ENCODE measurements at places on chromosomes 7 and 10.

- no peak for DNase-seq
These were observed 696.7 kb downstream of the TNS3 start for GRCh38 chr7:46885167-46885566.

- DNase-seq, result no peak
These were observed 6.5 kb upstream of the LBX1 start for GRCh38 chr10:101235766-101236165.

DNA sequence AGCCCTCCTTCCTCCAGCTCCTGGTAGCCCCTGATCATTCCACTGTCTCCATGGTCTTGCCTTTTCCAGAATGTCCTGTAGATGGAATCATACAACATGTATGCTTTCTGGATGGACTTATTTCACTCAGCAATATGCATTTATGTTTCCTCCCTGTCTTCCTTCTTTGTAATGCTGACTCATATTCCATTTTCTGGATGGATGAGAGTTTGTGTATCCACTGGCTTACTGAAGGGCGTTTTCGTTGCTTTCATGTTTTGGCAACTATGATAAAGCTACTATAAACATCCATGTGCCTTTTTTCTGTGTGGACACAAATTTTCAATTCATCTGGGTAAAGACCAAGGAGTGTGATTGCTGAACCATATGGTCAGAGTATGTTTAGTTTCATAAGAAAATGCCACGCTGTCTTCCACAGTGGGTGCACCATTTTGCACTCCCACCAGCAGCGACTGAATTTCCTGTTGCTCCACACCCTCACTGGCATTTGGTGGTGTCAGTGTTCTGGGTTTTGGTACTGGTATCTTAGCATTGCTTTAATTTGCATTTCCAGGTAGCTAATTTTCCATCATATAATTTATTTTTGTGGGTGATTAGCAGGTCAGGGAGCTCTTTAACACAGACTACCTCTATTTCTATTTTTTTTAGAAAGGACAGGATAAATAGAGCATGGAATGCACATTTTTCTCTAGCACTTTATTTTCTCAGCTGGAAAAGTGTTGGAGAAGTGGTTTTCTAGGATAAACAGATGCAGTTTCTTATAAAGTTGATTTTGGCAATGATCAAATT is 252.2 kb downstream of the WDR37 start:
- DNase-seq, result no peak

DNA sequence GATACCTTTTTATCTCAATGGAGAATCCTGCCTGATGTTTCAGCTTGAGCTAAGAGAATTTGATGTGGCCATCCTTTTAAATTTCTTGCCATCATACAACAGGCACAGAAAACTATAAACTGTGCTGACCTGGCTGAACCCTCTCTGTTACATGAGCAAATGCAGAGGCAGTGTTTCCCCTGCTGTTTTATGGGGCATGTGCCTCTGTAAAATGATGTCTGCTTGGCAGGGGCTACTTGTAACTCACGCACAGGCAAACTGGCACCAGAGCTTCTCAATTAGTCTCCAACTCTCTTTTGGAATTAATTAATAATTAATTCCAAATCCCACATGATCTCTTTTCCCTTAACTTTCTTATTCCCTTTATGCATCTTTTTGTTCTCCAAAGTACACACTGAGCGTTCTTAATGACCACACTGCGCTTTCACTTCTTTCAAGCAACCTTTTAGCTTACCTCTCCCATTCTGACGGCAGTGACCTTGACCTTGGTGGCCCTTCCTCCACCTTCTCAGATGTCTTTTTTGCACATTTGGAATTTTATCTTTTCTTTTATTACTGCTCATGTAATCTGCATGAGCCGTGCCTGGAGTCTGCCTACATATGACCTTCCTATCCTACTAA is 334.0 kb downstream of the PLXNA4 start:
- no peak for DNase-seq

DNA sequence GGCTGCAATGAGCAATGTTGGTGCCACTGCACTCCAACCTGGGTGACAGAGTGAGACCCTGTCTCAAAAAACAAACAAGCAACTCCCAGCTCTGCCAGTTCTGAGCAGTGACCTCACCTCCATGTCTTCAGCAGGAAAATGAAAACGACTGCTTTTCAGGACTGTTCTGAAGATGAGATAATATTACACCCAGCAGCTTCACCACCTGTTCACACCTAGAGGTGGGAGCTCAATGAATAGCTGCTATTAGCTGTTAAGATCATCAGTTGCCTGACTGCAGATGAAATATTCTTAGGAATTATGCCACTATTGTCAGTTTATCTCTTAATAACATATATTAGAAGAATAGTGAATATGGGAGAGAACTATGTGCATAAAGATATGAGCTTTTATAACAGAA is 48.4 kb upstream of the CYTH3 start:
- DNase-seq, result no peak

DNA sequence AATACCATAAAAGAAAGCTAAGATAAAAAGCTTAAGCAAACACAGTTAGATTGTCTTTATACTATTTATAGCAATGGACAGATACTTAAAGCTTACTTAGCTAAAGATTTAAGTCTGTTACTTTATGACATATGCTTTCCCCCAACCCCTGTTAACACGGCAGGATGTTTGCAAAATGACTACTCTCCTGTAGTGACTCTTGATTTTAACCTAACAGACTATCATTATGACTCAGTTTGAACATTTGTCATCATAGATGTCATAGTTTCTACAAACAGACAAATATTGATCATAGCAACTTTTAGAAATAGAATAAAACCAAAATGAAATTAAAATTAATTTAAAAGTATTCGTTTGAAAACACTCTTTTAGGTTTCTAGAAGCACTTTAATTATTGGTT is 7.8 kb upstream of the COMMD3 start:
- no peak for DNase-seq

DNA sequence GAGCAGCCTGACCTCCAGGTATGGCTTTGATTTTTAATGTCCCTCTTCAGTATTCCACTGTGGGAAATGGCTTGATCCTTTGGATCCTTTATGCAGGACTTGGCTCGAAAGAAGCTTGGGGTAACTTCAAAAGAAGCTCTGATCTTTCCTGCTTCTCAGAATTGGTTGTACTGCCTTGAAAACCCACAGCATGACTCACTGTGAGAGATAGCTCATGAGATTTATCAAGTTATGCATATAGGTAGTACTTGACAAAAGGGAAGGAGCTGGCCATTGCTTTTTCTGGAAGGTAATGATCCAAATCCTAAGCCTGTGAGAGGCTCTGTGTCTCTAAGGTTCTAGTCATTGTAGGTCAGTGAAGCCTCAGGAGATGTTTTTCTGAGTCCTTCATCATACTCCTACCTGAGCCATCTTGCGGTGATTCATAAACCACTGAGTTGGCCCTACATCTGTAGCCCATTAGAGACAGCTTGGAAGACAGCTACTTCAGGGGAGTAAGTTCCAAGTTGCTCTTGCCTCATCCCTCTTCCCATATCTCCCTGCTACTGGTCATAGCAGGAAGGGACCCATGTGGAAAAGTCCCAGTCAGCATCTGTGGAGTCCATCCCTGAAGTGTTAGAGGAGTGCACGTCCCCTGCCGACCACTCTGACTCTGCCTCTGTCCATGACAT is 36.7 kb upstream of the NFKB2 start:
- no peak for DNase-seq

DNA sequence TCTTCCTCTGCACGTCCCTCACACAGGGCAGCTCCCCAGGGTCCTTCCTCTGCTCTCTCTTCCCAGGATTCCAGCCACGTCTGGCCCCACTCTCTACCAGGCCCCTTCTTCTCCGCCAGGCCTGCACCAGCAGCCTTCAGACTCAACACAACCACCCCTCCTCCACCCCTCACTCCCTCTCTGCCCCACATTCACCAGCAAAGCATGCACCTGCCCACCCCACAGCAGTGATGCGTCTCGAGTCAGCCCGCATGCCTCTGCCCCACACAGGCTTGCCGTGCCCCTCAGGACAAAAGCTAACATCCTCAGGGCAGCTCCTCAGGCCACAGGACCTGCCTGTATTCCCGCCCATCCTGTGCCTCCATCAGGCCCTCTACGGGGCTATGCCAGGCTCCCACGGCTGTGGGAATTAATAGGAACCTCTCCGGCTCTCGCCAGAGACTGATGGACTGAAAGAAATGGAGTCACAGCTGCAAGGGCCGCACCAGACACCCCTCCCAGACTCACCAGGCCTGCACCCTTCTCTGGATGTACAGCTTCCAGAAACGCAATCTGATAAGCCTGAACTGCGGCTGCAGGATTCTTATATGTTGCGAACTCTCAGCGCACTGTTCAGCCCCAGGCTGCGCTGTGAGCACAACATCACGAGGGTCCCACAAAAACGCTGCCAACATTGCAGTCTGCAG is 100.1 kb downstream of the CYTH3 start:
- no peak for DNase-seq

DNA sequence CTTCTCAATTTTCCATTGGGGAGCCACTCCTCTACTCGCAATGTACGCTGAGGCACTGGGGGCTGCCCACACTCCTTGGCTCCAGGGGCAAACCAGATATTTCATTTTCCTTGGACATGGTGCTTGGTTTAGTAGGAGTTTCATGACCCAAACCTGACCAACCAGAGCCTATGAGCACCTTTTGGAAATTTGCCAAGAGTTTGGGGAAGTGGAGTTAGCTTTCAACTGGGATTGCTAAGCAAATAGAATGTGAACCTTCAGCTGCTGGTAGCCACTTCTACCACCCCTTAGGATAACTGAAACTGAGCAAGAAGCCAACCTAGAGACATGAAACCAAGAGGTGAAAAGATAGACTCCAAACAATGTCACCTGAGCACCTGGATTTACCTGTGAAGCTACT is 74.9 kb upstream of the COL13A1 start:
- no peak for DNase-seq

GRCh38 chr7:72099784-72100183 is 312.4 kb downstream of the CALN1 start:
- DNase-seq, result no peak

DNA sequence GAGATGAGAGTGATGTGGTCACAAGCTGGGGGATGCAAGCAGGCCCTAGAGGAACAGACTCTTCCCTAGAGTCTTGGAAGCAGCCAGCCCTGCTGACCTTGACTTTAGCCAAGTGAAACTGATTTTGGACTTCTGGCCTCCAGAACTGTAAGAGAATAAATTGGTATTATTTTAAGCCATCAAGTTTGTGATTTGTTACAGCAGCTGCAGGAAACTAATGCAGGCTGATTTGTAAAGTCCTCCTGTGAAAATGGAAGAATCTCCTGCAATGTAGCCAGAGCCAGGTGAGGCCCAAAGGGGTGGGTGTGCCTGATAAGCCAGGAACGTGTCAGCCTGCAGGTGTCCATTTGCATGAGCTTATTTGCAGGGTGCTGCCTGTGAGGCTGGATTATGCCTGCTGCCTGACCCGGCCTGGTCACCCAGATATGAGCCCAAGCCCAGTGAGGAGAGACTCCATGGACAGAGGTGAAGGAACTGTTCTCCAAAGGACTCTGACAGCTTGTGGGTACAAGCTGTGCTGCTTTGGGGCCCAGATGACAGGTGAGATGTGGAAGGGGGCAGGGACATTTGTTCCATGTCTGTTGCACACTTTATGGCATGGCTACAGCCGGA is 24.6 kb upstream of the PLEKHA1 start:
- no peak for DNase-seq

DNA sequence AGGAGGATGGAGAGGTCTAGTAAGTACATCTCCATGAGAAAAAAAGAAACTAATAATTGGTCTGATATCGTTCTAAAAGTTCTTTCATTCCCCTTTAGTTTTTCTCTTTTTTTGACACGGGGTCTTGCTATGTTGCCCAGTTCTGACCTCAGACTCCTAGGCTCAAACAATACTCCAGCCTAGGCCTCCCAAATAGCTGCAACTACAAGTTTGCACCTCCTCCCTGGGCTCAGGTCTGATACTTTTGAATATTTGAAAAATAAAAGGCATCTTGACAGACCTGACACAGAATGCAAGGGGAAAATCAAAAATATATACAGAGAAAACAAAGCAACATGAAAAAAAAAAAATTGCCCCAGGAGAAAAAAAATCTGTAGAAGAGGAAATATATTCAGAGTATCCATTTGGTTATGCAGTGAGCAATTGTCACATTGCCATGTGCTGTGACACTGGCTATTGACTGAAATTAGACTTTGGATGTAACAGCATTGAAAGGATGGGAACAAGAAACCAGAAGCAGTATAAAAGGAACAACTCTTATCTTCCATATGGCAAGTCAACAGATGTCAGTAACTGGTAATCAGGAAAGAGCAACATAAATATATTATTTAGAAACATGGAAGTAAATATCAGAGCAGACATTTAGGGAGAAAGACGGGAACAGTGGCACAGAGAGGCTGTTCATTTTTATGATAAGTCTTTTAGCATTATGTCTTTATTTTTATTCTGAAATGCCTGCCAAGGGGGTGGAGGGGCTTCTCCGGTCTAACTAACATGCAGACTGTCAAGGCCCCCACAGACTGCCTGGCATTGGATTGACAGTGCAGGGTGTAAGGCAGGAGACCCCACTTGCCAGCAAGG is 408.4 kb downstream of the PARD3 start:
- DNase-seq, result no peak
